ENCODE measurements at places on chromosomes 16 and 17.

DNA sequence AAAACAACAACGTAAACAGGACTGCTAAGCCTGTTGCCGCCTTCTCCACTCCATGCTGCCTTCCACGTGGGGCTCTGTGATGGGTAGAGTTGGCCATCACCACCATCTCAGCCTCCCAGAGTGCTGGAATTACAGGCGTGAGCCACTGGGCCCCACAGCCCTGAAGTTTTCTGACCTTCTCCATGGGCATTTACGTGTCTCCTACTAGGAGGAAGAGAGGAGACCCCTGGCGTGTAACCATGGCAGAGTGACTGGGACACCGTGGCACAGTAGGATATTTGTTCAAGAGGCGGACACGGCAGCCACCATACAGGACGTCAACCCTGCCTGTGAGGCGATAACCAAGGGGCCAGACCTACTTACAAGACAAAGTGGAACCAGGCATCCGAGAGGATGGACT, 31.1 kb downstream of the TRPV3 start:
- DNase-seq: no peak

GRCh38 chr16:26569793-26570192, 496.9 kb upstream of the C16orf82 start:
- DNase-seq: no peak

GRCh38 chr17:46053911-46054534, 55.0 kb downstream of the STH start:
- no peak for DNase-seq

GRCh38 chr17:80259457-80260068, 1.1 kb upstream of the RNF213 start:
- no peak for DNase-seq

- DNase-seq: no peak
Measured at GRCh38 chr17:57113011-57113410, 28.0 kb downstream of the AKAP1 start.

DNA sequence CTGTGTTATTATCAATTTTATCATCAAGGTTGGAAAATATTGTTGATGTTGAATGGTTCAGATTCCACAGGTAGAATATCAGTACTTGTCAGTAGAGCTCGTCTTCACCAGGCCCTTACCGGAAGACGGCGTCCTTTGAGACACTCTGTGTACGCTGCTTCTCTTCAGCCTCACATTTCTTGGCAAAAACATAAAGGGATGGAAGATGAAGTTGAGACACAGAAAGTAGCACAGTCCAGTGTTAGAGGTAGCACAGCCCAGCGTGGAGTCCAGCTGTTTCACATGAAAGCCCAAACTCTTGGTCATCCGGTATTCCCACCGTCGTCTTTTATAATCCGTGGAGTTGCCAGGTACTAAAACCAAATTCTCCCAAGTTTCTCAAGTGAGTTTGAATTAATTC, 30.4 kb downstream of the ATP2C2 start:
- DNase-seq: no peak

- DNase-seq: no peak
Measured at GRCh38 chr16:64426131-64426666, 695.7 kb downstream of the CDH11 start.

DNA sequence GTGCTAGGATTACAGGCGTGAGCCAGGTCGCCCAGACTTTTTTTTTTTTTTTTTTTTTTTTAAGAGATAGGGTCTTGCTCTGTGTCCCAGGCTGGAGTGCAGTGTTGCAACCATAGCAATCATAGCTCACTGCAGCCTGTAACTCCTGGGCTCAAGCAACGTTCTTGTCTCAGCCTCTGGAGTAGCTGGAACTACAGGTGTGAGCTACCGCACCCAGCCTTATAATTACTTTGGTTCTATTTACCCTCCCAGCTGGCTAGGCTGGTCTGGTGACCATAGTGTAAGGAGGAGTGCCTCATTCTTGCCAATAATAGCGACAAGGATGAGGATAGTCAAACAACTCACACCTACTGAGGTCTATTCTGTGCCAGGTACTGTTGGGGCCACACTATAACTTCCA, 39.6 kb upstream of the USP7 start:
- no peak for DNase-seq

DNA sequence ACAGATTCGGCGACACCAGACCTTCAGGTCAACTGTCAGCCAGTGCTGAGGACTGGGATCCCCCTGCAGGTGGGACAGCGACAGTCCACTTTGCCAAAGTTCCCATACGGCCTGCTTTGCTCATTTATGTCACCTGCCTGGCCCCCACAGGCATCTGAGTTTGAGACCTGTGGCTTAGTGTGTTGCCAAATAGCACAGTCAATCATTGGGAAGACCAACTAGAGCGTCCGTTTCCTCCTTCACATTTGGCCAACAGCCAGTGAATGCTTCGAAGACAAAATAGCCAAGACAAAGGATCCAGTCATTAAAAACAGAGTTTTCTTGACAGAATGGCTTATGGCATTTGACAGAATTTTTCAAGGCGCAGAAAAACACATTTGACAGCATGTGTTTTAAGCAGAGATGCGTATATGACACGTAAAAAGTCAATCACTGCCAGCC, 113.8 kb downstream of the ABCC12 start:
- DNase-seq: no peak

- DNase-seq: no peak
Measured at GRCh38 chr17:73359987-73360410, 48.2 kb upstream of the CDC42EP4 start.

DNA sequence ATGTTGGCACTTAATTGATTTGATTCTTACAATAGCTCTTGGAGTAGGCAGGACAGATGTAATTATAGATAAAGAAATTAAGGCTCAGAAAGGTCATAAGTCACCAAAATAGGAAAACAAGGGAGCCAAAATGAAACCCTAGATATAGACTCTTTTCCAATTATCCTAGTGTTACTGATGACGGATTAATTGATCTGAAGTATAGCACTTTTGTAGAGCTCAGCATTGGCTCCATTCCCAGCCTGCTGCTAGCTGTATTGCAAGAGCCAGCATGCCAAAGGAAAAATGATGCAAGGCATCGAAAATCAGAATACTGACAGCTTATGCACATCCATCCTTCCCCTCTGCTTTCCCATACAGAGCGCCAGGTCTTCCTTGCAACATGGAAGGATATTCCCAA, 21.6 kb upstream of the RASL10B start:
- no peak for DNase-seq

GRCh38 chr16:2090777-2091546, 43.2 kb downstream of the TSC2 start:
- no peak for DNase-seq

GRCh38 chr16:19014461-19014860, 30.7 kb downstream of the TMC7 start:
- no peak for DNase-seq

DNA sequence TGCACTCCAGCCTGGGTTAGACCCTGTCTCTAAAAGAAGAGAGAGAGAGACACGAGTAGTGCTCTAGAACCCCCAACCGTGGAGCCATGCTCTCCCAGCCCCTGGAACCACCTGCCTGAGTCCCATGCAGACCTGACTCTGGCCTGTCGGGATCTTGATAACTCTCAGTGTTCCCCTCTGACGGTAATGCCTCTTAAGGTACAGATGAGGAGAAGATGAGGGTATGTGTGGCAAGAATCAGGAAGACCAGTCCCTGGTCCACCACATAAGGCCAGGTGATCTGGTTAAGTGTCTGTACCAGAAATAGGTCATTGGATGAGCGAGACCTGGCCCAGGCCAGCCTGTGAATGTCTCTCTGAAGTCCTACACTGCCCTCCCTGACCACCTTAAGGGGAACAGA, 18.4 kb downstream of the OSBPL7 start:
- no peak for DNase-seq

GRCh38 chr17:12463102-12463501, 202.6 kb upstream of the MYOCD start:
- peak; percentile 29 for DNase-seq

- no peak for DNase-seq
Measured at GRCh38 chr17:6374271-6374691, 60.6 kb downstream of the AIPL1 start.

DNA sequence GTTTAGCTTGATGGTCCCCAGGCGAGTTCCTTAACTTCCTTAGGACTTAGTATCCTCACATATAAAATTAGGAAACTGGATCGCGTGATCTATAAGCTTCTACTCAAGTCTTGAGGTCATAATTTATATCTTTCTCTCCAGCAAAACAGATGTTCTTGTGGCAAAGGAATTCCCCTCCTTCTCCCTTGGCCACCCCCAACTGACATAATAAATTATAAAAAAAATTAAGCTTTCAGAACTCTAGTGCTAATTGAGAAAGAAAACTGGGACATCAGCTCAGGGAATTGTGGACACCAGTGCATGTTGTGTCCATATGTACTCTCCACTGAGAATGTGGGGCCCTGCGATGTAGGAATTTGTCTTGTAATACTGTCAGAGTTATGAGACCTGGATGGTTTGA, 13.5 kb downstream of the GNAO1 start:
- DNase-seq: no peak

- DNase-seq: no peak
Measured at GRCh38 chr17:36153895-36154610, 22.4 kb downstream of the TBC1D3B start.

DNA sequence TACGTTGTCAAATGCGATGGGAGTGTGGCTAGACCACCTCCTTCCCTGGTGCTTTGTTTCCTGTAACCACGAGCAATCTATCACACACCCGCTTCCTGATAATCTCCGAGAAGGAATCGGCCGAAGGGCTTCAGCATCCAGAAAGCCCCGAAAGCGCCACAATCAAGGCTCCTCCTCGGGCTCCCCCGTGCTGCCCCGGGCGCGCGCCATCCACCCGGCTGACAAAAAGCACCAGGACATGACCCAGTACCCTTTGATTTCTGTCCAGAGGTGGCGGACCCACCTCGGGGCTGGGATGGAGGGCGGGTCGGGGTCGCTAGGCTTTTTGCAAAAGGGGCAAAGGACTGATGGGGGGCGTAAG, 743 bp upstream of the ARMC7 start:
- no peak for DNase-seq

- no peak for DNase-seq
Measured at GRCh38 chr17:65324611-65325342, 187.6 kb downstream of the RGS9 start.

DNA sequence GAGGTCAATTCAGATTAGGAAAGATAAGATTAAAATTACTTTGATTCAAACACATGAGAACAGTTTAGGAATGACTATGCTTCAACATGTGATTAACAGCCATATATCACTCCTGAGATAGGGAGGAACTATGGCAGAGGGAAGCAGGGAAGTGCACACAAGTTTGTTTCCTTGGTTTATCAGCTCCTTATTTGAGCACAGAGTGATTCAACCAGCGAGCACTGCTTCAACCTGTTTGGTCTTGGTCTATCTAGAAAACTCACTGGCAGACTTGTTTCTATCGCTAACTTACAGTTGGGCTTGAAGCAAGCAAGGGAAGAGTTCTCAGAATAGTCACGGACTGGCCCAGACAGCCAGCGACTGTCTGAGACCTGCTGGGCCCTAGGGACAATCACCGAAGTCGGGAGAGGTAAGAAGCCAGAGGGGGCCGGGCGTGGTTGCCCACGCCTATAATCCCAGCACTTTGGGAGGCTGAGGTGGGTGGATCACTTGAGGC, 23.5 kb downstream of the TUBG1 start:
- DNase-seq: no peak

GRCh38 chr17:74798239-74798707, 22.1 kb upstream of the NAT9 start:
- DNase-seq: no peak

DNA sequence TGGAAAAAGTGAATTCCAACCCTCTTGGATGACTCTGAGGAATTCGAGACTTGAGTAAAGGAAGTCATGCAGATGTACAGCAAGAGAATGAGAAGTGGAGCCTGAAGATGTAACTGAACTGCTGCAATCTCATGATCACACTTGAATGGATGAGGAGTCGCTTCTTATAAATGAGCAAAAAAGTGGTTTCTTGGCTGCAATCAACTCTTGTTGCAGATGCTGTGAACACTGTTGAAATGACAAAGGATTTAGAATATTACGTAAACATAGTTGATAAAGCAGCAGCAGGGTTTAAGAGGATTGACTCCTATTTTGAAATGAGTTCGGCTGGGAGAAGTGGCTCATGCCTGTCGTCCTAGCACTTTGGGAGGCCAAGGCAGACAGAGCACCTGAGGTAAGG, 25.5 kb downstream of the ASPA start:
- DNase-seq: no peak

DNA sequence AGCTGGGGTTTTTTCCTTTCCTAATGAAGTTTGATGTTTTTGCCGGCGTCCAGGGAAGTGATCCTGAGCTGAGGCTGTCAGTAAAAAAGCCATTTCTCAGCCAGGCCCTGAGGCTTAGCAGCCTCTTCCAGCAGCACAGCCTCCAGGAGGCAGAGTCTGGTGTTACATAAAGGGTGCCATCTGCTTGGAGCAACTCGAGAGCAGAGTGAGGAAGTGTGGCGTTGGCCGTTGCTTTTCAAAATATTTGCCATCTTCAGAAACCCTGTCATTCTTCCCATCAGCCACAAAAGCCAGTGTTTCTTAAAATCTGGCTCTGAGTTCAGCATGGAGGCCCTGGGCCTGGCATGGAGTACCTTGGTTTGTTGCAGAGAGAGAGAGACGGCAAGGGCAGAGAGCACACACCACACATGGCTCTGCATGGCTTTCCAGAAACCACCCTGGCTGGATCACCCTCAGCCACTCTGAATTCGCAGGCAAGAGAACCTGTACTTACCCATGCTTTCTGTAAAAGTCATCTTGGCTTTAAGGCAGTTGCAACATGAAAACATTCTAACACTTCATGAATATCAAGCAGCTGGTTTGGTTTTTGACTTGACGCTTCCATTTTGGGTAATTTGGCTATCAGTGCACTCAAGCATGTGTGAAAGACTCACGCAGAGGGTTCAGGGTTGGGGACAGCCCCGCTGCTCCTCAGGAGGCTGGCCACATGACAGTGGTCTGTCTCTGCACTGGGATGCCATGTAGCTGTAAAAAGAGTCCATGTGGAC, 21.0 kb downstream of the PMM2 start:
- no peak for DNase-seq

GRCh38 chr17:13561606-13562270, 40.0 kb downstream of the HS3ST3A1 start:
- DNase-seq: peak; percentile 78

DNA sequence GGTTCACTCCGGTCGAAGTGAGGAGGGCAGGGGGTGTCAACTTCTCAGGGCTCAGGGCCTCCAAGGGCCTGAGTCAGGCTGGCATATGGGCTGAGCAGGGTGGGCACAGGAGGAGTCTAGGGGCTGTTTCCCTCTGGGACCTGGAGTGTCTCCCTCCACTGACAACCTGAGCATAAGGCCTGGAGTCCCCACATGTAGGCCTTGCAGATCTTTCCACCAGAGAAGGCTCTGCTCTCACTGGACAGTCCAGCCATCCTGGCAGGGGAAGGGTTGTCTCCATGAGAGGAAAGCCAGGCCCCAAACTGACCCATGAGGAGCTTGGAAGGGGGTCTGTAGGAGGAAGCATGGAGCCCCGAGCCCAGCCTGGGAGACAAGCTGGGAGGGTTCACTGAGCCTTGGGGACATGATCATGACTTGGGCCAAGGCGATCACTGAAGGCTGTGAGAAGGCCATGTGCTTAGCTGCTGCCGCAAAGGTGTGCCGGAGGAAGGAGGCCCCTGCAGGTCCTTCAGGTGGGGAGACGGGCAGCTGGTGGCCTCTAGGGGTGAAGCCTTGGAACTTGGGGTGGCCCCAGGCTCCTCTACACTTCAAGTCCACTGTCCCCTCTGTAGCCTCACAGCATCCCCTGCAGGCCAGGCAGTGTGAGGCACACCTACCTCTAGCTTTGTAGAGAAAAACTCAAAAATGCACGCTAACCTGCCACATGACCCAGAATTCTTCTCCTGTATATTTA, 9.9 kb downstream of the CMTM2 start:
- DNase-seq: no peak

- DNase-seq: no peak
Measured at GRCh38 chr17:81511804-81512561, 616 bp downstream of the ACTG1 start.

Data from AG04450 (cell line).